ENCODE measurements at places on chromosomes 7 and 10.

GRCh38 chr7:121442845-121443244 lies 46.7 kb upstream of the FAM3C start:
- no peak for DNase-seq

- no peak for DNase-seq
Observed at GRCh38 chr10:91123261-91123660, 97.2 kb upstream of the PCGF5 start.

DNA sequence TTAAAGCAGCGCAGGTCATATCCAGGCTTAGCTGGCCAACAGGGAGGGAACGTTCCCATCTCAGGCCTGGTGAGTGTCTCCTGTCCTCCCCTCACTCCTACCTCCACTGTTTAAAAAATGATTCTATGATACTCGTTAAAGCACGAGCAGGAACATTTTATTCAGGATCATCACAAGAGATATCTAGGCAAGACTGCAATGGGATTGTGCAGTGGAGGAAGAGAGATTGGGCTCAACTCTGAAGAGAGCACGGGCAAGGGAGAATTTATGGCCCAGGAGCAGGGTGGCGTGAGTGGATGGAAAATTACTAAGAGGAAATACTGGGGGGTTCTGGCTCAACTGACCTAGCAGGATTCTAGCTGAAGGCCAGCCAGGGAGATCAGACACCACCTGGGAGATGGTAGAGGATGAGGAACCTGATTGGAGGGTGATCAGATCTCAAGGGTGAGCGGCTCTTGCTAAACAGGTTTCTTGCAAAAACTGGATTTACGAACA lies 9.0 kb upstream of the HSPB1 start:
- no peak for DNase-seq

- no peak for DNase-seq
Observed at GRCh38 chr7:24555184-24555583, 18.1 kb upstream of the PALS2 start.

GRCh38 chr7:33550979-33551378 lies 354.4 kb upstream of the BMPER start:
- no peak for DNase-seq

GRCh38 chr7:25485026-25485425 lies 256.7 kb upstream of the NPVF start:
- DNase-seq, result no peak

GRCh38 chr7:5428478-5429252 lies 5.0 kb upstream of the TNRC18 start:
- no peak for DNase-seq

DNA sequence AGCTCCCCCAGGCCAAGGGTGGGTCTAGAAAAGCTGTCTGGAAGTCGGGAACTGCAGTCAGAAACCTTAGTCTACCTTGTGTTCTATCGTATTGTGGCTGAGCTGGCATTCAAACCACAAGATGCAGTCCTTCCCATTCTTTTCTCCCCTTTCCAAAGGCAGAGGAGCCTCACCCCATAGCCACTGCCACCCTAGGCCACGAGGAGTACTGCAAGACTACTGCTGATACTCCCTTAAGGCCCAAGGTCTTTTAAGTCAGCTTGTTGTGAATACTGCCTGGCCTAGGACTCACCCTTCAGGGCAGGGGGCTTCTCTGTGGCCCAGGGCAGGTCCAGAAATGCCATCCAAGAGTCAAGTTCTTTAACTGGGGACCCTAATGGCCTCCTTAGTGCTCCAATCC lies 214.5 kb upstream of the CNTNAP2 start:
- DNase-seq, result no peak

DNA sequence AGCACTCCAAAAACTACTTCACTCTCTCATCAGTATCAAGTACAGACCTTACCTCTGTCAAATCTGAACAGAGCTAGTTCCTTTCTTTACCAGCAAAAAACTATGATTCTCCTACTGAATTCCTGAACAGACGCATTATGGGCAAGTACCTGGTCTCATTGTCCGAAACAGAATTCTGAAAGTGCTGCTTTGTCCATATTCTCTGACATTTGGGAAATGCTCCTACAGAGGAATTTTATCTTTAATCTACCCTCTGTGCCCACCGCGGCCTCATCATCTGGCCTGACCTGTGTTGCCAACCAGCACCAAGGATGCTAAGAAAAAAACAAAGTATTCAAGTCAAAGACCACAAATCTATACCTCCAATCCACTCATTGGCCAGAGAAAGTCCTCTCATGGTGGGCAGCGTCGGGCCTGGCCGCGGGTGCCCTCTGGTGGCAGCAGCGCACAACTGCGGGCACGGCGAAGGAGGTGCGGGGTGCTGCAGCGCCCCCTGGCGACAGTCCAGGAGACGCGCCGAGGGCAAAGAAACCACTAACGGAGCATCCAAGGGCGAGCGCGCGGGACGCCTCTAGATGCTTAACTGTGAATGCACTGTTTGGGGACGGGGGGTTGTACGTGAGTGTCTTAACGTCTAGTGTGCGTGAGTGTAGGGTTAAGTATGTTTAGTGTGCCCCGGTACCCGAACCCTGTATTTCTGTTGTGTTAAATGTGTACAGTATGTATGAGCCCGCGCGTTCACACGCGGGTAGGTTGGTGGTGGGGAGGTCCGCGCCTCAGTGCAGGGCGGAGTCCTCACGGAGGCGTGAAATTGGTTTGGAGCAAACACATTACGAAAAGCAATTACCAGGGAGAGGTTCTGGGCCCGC lies 5.0 kb upstream of the GBX1 start:
- no peak for DNase-seq

GRCh38 chr7:30390736-30391636 lies 87.6 kb downstream of the NOD1 start:
- DNase-seq, result no peak

DNA sequence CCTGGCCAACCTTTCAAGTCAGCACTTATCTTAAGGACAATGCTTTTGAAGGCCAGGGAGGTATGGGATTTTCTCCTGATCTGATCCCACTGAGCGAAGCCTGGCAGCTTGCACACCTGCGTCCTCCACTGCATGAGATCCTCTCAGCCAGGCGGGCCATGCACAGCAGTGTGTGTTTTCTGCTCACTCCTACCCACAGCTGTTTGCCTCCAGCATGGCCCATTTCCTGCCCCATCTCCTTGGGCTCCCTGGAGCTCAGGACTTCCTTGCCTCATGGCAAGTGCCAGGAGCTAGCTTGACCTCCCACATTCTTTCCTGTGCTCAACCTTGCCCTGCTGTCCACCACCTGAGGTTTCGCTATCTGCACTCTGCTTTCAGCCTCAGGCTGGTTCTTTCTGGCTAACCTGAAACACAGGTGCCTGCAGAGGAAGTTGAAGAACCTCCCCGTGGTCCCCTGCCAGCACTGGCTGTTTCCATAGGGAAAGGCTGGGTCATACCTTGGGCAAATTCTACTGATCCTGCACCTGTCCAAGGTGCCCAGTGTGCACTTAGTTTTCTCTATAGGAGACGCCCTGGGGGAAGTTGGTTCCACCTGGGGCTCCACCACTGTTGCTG lies 43.9 kb upstream of the EEPD1 start:
- DNase-seq, result no peak

DNA sequence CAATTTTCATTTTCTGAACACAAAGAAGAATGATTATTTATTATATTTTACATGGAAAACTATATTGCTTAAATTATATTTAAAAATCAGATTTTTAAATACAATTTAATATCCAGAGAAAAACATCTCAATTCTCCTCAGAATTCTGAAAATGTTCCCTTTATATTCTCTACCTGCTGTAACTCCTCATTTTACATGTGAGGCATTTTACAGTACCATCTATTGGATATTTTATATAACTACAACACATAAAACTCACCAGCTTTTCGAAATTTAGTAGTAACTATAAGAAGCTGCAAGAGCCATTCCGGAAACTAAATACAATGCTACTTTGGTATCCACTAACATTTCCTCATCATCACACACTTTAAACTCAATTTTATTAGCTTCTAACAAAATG lies 264.6 kb downstream of the DGKB start:
- DNase-seq, result no peak

DNA sequence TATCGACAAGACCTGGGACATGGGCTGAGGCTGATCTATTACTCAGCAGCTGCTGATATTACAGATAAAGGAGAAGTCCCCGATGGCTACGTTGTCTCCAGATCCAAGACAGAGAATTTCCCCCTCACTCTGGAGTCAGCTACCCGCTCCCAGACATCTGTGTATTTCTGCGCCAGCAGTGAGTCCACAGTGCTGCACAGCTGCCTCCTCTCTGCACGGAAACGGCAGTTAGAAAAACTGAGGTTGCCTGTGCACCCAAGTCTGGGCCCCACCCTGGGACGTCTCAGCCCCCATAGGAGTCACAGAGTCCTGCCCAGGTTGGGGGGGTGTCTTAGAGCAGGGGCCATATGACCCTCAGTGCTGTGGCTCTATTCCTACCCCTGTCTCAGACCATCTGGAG lies 167.4 kb upstream of the PRSS58 start:
- DNase-seq, result no peak

DNA sequence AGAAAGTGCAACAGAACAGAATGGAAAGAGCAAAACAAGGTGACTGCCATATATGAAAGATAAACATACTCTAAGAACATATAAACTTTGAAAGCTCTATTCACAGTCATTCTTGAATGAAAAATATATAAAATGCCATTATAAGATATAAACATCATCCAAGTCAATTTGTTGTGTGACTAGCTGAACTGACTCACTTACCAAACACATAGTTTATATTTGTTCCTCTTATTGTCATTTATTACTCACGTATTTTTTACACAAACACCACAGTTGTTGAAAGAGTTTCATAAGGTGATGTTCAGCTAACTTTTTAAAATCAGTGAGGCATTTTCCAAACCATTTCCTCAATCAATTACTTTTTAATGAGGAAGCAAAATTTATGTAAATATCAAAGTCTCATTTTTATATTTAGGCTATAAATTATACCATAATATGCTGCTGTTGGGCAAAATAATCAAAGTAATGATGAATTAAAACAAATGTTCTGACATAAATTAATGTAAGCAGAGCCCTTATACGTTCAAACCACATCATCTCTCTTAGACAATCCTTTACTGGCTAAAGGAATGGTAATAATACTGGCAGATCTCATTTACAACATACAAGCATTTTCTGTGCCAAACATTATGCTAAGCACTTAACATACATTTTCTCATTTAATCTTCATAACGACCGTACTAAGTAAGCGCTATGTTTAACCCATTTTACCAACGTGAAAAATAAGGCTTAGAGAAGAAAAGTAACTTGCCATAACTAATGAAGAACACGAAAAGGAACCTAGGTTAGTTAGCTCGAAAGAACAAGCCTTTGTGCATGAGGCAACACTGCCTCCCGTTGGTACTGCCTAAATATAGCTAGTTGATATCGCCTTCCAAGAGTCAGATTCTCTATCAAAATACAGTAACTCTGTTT lies 7.3 kb downstream of the LRRN3 start:
- no peak for DNase-seq

- DNase-seq, result no peak
Observed at GRCh38 chr10:7819121-7819460, 786 bp downstream of the TAF3 start.

GRCh38 chr10:116207690-116208089 lies 65.3 kb downstream of the GFRA1 start:
- DNase-seq, result no peak

- no peak for DNase-seq
Observed at GRCh38 chr10:61139592-61139953, 195.6 kb upstream of the RHOBTB1 start.

DNA sequence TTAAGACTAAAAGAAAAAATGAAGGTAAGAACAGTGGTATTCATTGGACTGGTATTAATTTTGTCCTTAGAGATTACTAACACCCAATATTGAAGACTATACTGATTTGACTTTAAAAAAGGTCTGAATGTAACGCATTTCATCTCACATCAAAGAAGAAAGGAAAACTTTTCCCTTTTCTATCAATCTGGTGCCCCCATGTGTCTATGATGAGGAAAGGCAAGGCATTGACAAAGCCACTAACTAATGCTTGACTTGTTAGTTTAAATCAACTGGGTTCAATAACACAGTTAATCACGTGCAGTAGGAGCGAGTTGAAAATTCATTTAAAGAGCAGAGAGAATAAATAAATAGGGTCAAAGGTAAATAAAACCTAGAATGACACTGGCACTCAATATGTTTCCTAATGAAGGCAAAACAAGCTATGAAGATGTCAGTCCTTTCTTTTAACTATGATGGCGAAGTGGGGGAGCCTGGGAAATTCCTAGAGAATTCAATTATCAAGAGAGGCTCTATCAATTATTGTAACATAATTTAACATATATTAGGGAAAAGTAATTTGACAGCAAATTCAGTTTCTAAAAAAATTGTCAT lies 180.9 kb downstream of the ANK3 start:
- DNase-seq, result no peak

GRCh38 chr7:117014099-117014656 lies 60.9 kb downstream of the ST7 start:
- DNase-seq, result no peak

- no peak for DNase-seq
Observed at GRCh38 chr7:151088856-151089699, 2.8 kb downstream of the AGAP3 start.

DNA sequence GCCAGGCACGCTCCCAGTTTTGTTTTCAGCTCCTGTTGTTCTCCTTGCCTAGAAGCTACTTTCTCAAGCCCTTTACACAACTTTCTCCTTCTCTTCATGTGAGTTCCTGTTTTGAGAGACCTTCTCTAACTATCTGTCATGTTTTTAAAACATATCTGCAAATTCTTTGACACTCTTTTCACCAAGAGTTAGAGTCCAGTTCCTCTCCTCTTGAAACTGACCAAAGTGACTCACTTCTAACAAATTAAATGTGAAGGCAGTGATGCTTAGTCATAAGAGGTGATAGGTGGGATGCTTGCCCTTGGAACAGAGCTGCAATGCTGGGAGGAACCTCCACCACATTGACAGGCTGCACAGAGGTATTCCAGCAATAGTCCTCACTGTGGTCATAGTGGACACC lies 25.3 kb downstream of the ZSCAN25 start:
- no peak for DNase-seq
